MV-4-11 (cell line): ENCODE measurements at places on chromosomes 4 and X.

GRCh38 chr4:120664851-120665250 lies 257.7 kb downstream of the PRDM5 start:
- DNase-seq, result no peak

DNA sequence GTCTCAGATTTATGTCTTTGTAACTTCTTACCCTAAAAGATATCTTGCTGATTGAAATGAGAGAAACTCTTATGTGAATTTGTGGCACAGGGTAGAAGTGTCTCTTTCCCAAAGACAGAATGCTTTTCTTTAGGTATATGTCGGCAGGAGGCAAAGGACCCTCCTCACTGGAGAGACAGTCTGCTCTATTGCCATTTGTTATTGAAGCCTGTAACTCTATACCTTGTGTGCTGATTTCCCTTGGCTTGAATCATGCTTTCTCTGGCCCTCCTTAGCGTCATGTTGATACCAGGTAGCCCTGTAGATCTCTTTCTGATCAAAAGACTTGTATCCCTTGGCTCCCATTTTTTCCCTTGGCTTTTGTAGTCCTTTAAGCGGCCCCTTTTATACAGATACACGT lies 284.3 kb downstream of the CXXC4 start:
- DNase-seq, result no peak

- DNase-seq, result peak; percentile 64
These were observed 359.2 kb downstream of the IDS start for GRCh38 chrX:149145845-149146285.

- no peak for DNase-seq
These were observed 4.8 kb upstream of the SOX3 start for GRCh38 chrX:140509468-140510305.

GRCh38 chr4:2685541-2685940 lies 70.6 kb downstream of the TNIP2 start:
- DNase-seq, result no peak

DNA sequence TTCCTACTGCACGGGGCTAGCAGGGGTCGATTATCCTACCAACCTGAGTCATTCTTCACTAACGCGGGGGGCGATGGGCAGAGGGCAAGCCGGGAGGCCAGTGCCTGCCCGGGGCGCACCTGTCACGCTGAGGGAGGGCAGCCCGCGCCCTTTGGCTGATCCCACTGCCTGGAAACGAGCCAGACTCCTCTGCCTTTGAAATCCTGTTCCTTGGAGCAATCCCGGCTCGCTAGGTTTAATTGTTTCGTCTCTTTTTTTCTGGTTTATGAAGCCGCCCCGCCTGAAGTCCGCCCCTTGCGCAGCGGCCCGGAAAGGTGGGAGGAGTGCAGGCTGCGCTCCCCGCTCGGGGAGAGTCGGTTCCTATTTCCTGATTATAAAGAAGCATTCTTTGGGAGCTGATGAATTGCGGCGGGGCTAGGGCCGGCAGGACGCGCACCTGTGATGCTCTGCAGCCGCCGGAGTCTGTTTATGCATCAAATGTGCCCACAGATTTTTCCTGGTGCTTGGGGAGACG lies 484.2 kb downstream of the BCOR start:
- no peak for DNase-seq

DNA sequence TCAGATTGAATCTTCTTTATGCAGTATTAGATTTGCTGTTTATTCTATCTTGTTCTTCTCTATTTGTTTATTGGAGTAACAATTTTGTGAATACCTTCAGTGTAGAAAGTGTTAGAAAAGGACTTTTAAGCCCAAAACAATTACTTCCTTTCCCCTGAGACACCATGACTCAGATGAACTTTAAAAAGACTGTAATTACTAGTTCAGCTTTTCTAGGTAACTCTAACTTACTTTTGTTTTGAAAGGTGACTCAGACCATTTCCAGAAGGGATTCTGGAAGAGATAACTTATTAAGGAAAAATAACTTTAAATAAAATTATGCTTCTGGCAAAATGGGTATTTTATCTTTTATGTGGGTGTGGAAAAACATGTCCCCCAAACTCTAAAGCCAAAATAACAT lies 561.5 kb upstream of the PCDH10 start:
- DNase-seq, result no peak

GRCh38 chrX:46036508-46036907 lies 508.7 kb downstream of the ZNF674 start:
- no peak for DNase-seq

DNA sequence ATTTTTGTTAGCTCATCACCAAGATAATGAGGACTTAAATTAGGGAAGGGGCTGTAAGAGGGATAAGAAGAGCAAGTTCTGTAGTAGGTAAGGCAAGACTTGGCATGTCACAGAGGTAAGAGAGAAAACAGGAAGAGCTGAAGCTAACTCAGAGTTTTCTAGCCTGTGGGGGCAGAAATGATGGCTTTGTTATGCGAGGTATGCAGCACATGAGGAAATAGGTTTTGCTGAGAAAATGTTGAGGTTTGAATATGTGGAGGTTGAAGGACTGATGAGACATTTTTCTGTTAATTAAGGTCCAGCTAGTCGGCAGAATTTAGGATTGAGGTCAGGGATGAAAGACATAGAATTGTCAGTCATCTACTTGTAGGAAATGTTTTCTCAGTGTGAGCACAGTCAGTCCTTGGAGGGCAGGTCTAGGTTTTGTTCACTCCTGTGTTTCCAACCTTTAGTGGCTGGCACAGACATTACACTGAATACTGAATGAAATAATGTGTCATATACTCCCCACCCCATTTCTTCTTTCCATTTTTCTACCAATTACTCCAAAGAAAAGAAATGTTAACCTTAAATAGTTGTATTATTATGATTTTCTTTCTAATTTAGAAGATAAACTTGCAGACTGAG lies 154.0 kb upstream of the AADAT start:
- no peak for DNase-seq

GRCh38 chrX:17550011-17550410 lies 175.0 kb downstream of the NHS start:
- DNase-seq, result no peak

- peak; percentile 39 for DNase-seq
These were observed 16.3 kb upstream of the NEUROG2 start for GRCh38 chr4:112532267-112532666.

- DNase-seq, result no peak
These were observed 102.1 kb upstream of the KLF8 start for GRCh38 chrX:56130031-56130430.

- no peak for DNase-seq
These were observed 25.1 kb downstream of the MSX1 start for GRCh38 chr4:4884611-4885010.

DNA sequence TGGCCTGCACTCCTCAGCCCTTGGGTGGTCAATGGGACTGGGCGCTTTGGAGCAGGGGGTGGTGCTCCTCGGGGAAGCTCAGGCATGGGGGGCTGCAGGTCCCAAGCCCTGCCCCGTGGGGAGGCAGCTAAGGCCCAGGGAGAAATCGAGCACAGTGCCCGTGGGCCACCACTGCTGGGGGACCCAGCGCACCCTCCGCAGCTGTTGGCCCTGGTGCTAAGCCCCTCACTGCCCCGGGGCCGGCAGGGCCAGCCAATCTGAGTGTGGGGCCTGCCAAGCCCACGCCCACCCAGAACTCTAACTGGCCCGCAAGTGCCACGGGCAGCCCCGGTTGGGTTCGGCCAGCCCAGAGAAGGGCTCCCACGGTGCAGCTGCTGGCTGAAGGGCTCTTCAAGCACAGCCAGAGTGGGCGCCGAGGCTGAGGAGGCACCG lies 30.9 kb upstream of the IL15 start:
- DNase-seq, result no peak

- DNase-seq, result no peak
These were observed 480.8 kb upstream of the TECRL start for GRCh38 chr4:64889906-64890610.

DNA sequence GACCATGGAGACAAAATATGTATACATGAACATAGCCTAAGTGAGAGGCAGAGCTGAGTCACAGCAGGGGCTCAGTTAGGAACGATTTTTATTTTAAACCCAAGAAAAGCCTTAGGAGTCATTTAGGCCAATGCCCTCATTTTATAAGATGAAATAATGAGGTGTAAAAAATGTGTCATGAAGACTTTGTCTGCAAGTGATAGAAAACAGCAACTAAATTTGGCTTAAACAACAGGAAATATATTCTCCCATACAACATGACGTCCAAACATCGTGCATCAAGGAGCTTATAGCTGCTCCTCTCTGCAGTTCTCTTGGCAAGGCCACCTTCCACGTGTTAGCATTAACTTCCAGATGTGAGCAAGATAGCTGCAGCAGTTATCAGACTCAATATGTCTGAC lies 16.8 kb downstream of the SCFD2 start:
- no peak for DNase-seq

DNA sequence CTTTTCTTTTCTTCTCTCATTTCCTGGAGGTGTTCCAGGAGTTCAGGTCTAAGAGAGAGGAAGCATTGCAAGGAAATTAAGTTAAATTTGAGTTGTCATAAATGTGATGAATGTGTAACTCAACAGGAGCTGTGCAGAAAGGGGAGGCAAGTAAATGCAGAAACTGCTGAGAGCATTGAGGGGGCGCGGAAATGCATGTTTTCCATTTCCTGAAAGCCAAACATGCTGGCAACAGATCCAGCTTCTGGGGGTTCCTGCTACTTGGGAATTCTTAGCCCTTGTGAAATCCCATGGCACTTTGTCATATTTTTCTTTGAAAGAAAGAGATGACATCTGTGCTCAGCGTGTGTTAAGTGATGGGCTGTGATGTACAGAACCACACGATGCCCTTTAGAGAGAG lies 33.8 kb upstream of the NAP1L5 start:
- no peak for DNase-seq

DNA sequence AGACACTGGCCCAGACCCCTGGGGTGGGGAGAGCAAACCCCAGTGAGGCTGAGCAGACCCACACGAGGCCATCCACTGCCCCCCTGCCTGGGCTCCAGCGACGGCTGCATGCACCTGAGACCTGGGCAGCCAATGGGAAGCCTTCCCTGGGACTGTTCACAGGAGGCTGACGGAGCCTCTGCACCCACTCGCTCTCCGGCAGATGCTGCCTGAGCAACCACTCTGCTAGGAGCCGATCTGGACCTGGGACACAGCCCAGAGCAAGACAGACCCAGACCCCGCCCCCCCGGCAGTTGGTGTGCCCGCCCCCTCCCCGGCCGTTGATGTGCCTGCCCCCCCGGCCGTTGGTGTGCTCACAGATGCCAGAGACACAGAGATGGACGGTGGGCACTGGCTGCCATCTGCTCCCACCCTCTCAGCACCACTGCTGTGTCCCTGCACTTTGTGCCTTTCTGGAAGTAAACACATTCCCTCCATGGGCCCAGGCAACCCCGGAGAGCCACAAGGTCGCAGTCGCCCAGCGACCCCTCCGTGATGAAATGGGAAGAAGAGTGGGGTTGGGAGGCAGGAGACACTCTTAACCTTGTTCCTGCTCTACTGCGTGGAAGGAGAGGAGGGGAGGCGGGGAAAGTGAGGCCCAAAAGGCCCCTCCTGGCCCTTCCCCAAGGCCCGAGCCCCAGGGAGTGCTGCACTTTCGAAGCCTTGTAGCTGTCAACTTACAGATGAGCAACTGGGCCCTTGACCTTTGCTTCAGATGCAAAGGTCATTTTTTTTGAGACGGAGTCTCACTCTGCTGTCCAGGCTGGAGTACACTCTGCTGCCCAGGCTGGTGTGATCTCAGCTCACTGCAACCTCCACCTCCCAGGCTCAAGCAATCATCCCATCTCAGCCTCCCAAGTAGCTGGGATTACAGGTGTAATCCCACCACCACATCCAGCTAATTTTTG lies 62.0 kb downstream of the ZFYVE28 start:
- no peak for DNase-seq

GRCh38 chr4:41644288-41644914 lies 104.1 kb downstream of the PHOX2B start:
- DNase-seq, result no peak
